ENCODE measurements at places on chromosomes 2 and 18.

DNA sequence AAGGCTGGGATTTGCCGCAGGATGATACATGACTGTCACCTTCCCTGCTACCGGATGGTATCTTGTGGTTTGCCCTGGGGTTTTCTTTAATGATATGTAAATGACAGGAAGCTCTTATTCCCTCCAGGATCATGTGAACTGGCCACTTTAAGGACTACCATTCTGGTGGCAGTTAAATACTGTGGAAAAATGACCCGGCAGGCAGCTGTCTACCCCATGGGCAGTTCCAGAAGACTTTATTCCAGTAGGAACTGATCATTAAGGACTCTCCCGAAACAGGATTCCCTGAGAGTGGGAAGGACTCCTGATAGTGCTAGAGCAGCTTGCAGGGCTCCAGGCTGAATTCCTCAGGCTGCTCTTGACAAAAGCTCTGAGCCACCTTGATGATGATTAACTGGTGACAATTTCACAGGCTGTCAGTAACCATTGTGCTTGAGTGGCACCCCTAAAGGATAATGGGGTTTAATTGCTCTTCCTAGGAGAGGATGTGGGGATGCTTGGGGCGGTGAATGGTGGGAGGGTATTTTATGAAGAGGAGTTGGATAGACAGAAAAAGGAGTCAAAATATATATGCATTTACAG is 212.0 kb downstream of the CPS1 start:
- no peak for DNase-seq

DNA sequence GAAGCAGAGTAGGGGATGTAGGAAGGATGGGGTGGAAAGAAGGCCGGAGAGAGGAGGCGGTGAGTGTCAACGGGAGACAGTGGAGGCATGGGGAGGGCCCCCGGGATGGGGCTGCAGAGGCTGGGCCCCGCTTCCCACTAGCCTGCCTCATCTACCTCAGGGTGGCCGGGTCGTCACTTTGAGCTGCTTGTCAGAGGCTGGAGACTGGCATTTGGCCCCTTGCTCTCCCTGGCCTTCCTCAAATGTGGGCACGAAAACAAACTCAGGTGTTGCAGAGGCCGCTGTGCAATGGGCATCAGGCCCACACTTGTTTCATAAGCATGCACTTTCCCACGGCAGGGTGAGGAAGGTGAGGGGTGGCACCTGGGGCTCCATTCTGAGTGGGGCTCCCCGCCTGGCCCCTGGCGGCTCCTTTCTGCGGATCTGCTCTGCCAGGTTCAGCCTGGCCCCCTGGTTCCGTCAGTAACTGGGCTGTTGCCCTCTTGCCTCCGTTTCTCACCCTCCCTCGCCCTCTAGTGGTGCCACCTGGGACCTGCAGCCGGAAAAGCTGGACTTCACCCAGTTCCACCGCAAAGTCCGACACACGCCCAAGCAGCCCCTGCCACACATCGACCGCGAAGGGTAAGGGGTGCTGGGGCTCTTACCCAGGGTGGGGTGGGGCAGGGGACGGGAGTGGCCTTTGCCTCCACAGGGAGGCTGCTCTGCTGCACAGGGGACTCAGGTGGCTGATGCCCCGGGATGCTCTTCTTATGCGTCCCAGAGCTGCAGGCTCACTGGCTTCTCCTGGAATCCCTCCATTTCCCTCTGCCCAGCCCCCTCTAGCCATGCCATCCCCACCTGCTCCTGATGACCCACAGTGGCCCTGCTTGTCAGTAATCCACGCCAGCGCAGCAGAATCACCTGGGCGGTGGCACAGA is 125.4 kb downstream of the CTIF start:
- peak; percentile 58 for DNase-seq

DNA sequence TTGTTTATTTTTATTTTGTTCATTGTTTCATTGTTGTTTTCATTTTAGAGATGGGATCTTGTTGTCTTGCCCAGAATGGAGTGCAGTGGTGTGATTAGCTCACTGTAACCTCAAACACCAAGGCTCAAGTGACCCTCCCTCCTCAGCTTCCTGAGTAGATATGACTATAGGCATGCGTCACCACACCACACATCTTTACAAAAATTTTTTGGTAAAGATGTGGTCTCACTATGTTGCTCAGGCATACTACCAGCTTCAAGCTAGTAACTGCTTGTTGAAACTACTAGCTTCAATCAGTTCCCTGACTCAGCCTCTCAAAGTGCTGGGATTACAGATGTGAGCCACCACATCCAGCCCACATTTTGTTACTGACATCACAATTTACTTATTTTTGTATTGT is 14.8 kb downstream of the FAM237A start:
- DNase-seq, result no peak

- DNase-seq, result no peak
Observed at GRCh38 chr2:229235131-229235914, 35.8 kb downstream of the PID1 start.

GRCh38 chr2:187324631-187325030 is 123.4 kb downstream of the CALCRL start:
- DNase-seq, result no peak

- no peak for DNase-seq
Observed at GRCh38 chr2:15191789-15192188, 369.3 kb downstream of the NBAS start.

DNA sequence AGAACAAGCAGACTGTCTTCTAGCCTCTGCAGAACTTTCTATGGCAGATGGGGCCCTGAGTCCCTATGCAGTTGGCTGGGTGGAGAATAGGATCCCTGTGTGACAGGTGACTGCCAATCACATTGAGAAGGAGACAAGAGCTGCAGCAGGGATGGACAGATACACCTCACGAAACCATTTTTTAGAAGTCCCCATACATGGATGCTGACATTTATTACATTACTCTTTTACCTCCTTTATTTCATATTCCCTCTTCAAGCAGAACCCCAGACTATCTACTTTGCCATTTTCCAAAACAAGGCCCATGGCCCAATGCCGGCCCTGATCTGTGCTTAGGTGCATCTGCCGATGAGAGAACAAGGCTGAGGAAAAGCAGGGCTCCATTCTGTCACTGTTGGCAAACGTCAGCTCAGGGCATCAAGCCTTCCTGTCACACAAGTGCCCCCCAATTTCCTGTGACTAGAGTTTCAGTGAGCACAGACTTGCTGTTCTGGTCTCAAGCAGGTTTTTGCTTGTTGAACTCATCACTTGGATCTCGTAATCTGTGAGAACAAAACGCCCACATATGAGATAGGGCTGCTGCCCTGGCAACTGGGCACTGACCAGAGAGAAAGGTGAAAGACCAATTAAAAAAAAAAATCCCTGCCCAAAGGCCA is 35.8 kb downstream of the LOXHD1 start:
- peak; percentile 44 for DNase-seq

GRCh38 chr18:79068341-79068936 is 755 bp upstream of the ATP9B start:
- DNase-seq, result no peak

- DNase-seq, result no peak
Observed at GRCh38 chr2:172856606-172857005, 121.0 kb downstream of the RAPGEF4 start.

GRCh38 chr18:79071037-79071436 is 1.8 kb downstream of the ATP9B start:
- DNase-seq, result no peak

DNA sequence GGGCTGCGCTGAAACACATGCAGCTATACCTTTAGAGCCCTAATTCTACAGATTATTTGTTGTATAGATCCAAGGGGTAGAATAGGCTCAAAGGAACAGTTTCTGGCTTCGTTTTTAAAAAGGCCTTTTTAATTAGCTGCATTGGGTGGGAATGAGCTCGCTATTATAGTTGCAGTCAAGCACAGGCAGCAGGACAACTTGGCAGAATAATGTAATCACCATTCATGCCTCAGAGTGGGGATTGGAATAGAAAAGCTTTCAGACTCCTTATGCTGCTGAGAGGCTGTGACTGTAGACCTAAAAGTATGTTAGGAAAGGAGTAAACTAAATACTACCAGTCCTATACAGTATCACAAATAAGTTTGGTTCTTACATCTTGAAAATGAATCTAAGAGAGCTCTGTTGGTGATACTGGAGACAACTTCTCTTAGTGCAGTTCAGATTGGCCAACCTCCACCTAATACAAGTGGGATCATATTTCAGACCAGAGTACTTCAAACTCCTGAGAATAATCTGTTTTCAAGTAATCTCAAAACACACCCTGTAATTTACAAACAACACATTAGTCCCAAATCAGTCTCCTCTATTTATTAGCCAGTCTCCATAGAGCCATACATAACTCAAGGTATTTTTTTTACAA is 121.4 kb downstream of the ANTXR1 start:
- no peak for DNase-seq

DNA sequence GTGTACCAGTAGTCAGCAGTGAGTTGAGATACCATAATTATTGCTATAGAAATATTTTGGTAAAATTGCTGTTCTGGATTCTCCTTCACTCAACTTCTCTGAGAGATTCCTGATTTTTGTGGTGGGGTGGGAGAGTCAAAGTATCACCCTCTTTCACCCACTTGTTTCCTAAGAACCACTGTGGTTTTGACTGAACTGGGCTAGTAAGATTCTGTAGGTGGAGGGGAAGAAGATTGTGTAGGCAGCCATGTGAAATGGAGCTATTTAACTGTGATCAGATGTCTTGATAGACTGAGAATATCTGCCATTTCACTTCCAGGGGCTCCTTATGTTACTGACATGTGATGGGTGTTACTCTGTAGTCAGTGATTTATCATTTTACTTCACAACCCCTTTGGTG is 45.3 kb downstream of the BIRC6 start:
- DNase-seq, result no peak

DNA sequence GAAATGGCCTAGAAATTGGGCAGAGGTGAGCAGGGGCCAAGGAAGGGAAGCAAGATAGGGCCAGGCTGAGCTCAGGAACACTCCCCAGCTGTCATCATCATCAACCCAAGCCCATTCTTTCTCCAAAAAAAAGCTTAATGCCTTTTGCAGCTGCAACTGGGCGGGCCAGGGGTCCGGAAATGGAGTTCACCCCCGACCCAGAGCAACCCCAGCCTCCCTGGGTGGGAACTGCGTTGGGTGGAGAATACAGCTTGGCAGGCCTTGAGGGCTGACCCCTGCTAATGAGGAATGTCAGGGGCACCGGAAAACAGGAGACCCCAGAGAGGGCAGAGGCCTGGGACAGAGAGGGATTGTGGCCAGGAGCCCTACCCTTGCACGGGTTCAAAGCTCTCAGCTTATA is 64.8 kb downstream of the TNS1 start:
- DNase-seq, result no peak

DNA sequence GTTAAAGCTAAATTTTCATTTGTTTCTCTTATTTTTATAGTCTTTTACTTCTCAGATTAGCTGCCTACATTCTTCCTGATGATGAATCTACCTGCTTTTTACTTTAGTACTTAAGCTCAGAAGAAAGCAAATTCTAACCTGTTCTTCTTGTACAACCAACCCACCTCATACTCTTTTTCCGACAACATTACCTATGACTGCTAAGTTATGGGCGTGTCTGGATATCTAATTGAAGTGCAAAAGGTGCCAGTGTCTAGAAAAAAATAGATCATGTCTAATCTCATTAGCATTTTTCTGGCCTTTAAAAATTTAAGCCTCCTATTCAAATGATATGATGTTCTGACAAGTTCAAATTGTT is 1.5 kb upstream of the RGPD4 start:
- no peak for DNase-seq

GRCh38 chr2:233312874-233313273 is 5.3 kb downstream of the SAG start:
- no peak for DNase-seq

DNA sequence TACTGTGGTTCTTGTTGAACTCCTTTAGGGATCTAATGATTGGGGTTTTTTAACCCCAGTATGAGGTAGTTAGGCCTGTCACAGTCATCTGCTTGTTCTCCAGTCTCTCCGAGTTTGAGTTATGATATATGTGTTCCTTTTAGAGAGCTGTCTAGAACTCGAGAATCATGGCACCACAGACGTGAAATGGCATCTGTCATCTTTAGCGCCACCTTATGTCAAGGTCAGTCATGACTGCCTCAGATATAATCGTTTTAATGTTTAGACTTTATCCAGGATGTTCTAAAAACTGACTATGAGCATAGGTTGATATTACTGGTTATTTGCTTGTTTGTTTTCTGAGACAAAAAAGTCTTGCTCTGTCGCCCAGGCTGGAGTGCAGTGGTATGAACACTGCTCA is 112.2 kb downstream of the CEP192 start:
- no peak for DNase-seq

DNA sequence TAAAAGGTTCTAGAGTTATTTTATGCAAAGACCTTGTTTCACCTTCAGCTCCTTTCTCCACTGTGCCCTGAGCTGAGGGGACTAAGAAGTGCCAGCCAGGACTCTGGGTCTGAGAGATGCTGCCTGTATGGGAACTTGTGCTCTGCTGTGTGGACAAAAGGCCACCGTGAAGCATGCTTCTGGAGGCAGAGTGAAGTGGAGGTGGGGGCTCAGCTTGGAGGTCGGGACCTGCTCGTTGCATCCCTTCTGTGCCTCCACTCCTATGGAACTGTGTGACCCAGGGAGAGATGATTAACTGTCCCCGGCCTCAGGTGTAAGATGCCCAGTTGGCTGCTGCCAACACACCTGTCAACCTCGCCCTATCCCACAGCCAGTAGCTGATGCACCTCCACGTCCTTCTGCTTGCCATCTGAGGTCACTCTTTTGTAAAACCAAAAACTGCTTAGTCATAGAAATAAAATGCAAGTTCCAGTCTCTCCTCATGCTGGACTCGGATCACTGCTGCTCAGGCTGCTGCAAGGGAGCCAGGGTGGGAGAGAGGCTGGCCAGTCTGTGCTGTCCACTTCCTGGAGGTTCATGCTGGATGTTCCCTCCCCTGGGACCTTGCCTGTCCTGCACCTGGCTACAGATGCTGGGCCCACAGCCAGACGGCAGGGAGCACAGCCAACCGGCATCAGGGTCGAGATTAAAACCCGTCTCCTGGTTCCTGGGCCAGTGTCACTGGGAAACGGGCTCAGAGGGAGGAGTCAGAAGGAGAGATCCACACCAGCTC is 113.2 kb downstream of the ACKR3 start:
- DNase-seq, result no peak

DNA sequence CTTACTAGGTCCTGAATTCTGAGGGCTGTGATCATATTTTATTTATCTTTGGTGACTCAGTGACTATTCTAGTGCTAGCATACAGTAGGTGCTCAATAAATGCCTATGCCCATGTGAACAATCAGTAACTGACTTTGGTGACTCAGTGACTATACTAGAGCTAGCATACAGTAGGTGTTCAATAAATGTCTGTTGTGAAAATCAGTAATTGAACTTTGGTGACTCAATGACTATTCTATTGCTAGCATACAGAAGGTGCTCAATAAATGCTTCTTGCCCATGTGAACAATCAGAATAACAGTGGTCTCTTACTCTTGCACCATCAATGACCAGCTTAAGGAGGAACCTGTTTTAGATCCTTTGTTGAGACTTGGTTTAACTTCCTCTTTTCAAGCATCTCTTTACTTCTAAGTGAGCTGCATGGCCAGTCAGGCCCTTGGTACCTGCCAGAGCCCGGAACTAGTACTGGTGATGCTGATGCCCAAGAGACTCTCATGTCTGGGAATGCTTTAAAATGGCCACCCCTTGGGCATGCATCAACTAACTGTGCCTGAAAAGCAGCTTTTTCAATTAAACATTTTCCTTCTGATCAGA is 214.9 kb upstream of the SPRED2 start:
- DNase-seq, result no peak

GRCh38 chr2:234528410-234529148 is 31.7 kb upstream of the ARL4C start:
- no peak for DNase-seq

GRCh38 chr2:121356058-121356640 is 71.1 kb upstream of the TFCP2L1 start:
- DNase-seq, result no peak

All from stimulated activated effector memory CD8-positive, alpha-beta T cell treated with anti-CD3 and anti-CD28 coated beads, Interleukin-12 subunit alpha, Interleukin-12 subunit beta, amount 100 ng/mL, for 72 hours (primary cell).